ENCODE measurements at places on chromosomes 1 and 21.

GRCh38 chr1:117188816-117189437 is 21.8 kb downstream of the VTCN1 start:
- no peak for DNase-seq

DNA sequence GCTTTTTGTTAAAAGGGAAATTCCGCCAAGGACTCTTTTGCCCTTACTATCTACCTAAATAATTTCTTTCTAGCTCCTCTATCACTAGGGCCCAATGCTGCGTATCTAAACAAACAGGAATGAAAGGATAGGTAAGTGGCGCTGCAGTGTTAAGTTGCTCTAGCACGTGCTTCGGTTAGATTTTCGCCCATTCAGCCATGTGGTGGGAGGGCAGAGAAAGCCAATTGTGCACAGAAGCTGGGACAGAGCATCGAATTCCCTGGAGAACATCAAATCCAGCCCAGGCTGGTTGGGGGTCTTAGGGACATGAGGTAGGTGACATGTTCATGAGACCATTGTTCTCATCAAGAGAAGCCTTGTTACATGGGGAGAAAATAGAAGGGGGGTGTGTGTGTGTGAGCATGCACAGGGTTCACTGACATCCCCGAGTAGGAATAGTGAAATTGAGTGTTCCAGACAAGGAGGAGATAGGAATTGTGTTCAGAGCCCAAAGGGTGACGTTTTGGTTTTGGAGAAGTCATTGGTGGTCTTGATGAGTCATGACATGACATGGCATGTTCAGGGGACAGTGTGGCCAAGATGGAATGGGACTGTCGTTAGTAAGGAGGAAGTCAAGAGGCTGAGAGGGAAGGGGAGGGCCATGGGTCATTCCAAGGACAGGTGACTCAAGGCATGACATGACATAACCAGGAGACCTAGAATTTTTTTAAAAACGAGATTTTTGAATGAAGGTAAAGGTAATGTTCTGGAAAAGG is 107.1 kb downstream of the TLR5 start:
- no peak for DNase-seq

GRCh38 chr1:983798-984475 is 2.0 kb upstream of the PERM1 start:
- peak; percentile 56 for DNase-seq

DNA sequence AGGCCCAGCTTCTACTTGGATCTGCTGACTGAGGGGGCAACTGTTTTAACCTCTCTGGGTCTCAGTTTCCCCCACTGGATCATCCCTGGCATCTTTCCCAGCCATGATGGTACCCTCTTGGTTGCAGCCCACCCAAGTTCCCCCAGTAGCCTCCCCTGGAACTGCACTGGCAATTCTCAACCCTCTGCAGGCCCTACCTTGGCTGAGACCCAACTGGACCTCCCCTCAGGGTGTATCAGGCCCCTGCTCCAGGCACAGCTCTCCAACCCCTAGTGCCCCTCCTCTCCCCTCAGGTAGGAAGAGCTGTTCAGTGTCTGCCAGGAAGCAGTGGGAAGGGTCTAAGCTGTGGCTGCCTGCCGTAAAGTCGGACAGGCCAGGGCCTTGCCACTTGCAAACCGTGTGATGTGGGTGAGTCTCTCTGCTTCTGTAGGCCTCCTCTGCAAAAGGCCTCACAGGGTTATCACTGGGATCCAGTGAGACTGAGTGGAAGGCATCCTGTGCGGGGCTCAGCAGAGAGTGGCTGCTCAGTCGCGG is 32.1 kb downstream of the RHBG start:
- no peak for DNase-seq

DNA sequence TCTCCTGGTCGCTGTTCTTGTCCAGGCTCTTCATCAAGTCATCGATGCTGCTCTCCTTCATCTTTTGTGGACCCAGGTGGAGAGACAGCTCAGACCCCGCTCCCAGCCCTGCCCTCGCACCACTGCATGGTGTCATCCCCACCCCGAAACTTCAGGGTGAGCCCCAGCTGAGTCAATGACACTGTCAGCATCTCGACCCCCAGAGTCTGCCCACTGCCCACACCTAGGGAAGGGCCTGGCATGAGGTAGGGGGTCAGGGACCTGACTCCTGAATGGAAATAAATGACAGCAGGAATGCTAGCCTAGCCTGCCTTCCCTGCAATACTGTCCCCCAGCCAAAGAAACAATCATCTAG is 1.6 kb upstream of the S100A6 start:
- no peak for DNase-seq

- no peak for DNase-seq
Observed at GRCh38 chr1:11052839-11053757, 6.1 kb upstream of the MASP2 start.

DNA sequence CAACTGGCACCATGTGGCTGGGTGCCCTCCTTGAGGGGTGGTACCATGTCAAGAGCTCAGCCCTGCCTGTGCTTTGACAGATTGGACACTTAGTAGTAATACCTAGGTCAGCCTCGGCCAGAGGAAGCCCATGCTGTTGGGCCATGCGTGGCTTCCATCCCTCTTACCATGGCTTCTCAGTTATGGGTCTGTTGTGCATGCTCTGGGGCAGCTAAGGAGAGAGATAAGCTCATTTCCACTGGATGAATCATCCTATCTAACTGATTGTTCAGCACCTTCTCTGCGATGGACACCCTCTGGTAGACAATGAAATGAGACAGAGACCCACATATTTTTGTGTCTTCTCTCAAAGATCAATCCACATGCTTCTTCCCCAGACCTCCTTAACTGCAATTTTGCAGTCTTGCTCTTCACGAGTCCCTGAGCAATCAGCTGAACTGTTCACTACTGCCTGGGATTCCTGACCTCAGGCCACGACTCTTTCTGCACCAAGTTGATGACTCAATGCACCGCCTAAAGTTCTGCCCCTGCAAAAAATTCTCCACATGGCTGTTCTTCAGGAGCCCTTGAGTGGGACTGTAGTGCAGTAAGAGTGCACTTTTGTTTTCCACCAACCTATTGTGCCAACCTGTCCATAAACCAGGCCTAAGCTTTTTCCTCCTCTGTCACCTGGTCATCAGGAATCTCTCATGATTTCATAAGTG is 6.9 kb upstream of the TRIM62 start:
- DNase-seq = no peak

DNA sequence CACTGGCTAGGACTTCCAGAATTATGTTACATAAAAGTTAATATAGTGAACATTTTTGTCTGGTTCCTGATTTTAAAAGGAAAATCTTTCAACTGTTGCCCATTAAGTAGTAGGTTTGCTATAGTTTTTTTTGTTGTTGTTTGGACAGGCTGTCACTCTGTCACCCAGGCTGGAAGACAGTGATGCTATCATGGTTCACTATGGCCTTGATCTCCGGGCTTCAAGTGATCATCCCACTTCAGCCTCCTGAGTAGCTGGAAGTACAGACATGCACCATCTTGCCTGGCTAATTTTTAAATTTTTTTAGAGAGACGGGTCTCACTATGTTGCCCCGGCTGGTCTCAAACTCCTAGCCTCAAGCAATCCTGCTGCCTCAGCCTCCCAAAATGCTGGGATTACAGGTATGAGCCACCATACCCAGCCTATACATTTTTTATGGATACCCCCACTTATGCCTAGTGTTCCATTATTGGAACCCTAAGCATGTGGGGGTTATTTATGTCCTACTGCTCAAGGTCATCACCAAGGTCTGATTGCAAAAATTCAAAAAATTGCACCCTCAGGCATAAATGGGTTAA is 6.5 kb downstream of the CTXND2 start:
- DNase-seq = no peak

GRCh38 chr1:8378178-8378577 is 60.3 kb downstream of the SLC45A1 start:
- no peak for DNase-seq

- no peak for DNase-seq
Observed at GRCh38 chr1:6180707-6181311, 688 bp upstream of the CHD5 start.

- DNase-seq = no peak
Observed at GRCh38 chr1:94898491-94899385, 28.2 kb downstream of the CNN3 start.

GRCh38 chr1:57839067-57839466 is 415.2 kb upstream of the DAB1 start:
- no peak for DNase-seq

- DNase-seq = no peak
Observed at GRCh38 chr21:16366207-16366606, 636.4 kb downstream of the USP25 start.

GRCh38 chr1:104084380-104084779 is 334.7 kb downstream of the AMY1C start:
- DNase-seq = no peak

DNA sequence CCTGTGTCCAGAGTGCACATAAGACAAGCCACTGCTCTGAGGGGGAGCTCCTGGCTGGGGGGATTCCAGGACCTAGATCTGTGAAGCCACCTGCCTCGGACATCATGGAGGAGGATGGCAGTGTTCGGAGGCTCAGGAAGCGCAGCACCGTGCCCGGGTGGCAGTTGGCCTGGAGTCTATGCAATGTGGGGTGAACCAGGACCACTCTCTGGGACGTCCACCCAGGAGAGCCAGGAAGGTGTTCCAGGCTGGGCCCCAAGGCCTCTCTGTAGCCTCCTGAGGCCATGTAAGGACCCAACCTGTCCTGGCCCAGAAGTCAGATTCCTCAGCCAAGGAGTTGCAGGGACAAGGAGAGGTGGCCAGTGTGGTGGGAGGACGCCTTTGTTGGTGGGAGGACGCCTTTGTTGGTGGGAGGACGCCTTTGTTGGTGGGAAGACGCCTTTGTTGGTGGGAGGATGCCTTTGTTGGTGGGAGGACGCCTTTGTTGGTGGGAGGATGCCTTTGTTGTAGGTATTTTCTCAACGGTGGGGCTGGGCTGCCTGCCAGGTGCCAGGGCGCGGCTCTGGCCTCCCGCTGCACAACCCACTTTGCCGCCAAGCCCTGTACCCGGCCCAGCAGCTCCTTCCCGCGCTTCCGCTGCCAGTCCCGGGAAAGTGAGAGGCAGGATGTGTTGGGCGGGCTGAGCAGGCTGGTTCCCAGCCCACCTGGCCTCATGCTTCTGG is 30.6 kb upstream of the BMP8B start:
- DNase-seq = no peak

GRCh38 chr21:46559291-46559983 is 45.4 kb downstream of the S100B start:
- peak; percentile 59 for DNase-seq

GRCh38 chr1:221715321-221716169 is 26.3 kb downstream of the DUSP10 start:
- no peak for DNase-seq

DNA sequence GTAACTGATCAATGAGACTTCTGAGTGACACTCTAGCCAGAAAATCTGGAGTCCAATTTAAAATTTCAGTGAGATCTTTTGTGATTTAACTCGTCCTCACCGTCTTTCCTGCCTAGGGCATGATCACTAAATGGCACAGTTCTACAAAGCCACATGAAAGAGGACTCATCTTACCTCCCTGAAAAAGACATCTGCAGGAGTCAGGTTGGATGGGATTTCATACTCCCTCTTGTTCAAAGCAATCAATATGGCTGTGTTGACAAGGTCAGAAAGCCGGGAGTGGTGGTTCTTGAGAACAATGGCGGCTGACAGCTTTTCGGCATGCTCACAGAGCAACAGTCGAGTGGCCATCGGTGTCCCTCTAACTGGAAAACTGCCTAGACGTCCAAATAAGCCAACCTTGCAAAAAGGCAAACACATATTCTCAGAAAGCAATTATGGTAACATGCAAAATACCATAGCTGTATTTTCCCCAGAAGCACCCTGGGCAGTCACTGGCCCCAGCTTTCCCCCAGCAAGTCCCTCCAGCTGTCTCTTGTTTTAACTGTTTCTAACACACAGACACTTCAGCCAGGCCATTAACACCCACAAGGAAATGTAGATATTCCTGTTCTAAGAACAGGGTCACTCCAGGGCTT is 36.6 kb upstream of the ACTA1 start:
- DNase-seq = no peak

DNA sequence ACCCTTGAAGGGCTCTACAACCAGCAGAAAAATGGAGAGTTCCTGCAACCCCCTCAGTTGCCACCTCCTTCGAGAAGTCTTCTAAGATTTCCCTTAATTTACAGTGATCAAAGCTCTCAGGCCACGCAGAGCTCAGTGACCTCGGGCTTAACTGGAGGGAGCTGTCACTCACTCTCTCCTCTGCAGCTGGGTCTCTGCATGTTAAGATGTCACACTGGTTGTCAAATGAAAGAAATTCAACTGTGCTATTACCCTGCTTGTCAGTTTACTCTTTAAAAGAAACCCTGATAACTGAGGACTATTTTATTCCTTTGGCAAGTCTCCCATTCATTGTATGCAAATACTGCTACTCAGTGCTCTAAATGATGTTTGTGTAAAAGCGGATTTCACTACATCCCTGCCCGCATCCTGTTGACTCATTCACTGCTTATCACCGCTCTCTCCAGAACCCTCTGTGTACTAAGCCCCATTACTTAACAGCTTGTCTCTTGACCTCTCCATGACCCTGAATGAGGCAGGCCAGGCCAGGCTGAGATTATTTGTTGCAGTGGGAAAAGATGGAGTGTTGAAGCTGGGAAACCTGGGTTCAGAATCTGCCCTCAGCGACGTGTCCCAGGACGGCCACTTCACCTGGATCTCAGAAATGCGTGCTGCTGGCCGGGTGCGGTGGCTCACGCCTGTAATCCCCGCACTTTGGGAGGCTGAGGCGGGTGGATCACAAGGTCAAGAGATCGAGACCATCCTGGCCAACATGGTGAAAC is 13.7 kb downstream of the DHRS3 start:
- DNase-seq = peak; percentile 74

GRCh38 chr1:199665371-199665770 is 362.1 kb upstream of the NR5A2 start:
- DNase-seq = no peak

DNA sequence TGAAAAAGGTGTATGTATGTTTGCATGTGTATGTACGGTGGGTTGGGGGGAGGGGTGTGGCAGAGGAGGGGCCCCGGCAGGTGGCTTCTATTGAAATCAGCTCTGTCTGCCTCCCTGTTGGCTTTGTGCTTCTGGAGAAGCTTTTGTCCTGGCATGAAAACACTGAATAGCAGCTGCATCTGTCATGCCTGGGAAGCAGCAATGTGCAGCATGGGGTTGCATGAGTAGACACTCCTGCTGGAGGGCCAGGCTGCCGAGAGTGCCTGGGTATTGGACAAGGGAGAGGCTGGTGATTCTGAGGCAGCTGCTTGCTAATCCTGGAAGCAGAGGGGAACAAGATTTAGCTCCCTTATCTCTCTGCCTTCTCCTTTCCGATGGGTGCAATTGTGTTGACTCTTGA is 20.5 kb downstream of the MAPKAPK2 start:
- DNase-seq = no peak

GRCh38 chr1:101366513-101367215 is 129.8 kb downstream of the S1PR1 start:
- DNase-seq = no peak

DNA sequence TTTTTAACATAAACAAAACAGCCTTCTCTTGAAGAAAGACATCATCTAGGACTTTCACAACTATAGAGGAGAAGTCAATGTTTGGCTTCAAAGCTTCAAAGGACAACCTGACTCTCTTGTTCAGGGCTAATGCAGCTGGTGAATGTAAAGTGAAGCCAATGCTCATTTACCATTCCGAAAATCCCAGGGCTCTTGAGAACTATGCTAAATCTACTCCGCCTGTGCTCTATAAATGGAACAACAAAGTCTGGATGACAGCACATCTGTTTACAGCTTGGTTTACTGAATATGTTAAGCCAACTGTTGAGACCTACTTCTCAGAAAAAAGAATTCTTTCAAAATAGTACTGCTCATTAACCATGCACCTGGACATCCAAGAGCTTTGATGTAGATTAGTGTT is 259.8 kb upstream of the NR5A2 start:
- DNase-seq = no peak
